ENCODE measurements at places on chromosomes 7 and 10.

DNA sequence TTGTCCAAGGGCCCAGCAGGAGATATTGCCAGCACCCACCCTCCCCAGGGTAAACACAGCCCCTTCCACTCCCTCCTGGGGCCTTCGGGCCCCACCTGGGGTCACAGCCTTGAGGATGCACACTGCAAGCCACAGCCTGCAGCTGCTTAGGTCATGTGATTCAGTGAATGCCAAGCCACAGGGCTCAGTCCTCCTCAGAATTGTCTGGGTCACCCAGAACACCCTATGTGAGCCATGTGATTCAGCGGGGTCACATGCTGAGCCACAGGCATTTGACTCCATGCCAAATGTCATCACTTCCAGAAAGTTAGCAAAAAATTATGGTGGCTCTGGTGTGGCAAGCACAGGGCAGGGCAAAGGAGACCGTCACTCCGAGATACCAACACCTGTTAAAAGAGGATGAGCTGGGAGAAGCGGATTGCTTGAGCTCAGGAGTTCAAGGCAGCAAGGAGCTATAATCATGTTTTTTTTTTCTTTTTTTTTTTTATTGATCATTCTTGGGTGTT is 17.2 kb upstream of the PSAP start:
- peak; percentile 95 for DNase-seq

DNA sequence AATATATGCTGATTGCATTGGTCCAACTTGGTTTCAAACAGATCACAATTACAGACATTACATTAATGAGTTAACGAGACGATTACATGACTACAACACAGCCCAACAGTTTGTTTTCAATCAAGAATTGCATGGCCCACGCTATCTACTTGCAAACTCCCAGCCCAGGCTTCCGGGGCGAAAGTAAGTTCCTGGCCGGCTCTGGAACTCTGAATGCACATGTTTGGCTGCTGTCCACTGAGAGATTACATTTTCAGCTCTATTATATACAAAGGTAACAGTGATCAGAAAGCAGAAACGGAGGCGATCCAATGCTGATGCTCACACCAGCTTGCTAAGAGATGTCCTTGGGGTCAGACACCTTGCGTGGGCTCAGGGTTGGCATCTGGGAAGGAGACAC is 206.3 kb downstream of the FANK1 start:
- no peak for DNase-seq

GRCh38 chr7:92255308-92255707 is 9.5 kb downstream of the ANKIB1 start:
- peak; percentile 47 for DNase-seq

- DNase-seq = no peak
Observed at GRCh38 chr10:44032216-44032615, 352.7 kb downstream of the CXCL12 start.
